SHP77 (cell line): ENCODE measurements at places on chromosomes 16 and 17.
A peak's percentile ranks its signal among the peaks of the same experiment; 100 is the strongest.

GRCh38 chr17:36863131-36863530 is 74.1 kb upstream of the LHX1 start:
- DNase-seq, result no peak

DNA sequence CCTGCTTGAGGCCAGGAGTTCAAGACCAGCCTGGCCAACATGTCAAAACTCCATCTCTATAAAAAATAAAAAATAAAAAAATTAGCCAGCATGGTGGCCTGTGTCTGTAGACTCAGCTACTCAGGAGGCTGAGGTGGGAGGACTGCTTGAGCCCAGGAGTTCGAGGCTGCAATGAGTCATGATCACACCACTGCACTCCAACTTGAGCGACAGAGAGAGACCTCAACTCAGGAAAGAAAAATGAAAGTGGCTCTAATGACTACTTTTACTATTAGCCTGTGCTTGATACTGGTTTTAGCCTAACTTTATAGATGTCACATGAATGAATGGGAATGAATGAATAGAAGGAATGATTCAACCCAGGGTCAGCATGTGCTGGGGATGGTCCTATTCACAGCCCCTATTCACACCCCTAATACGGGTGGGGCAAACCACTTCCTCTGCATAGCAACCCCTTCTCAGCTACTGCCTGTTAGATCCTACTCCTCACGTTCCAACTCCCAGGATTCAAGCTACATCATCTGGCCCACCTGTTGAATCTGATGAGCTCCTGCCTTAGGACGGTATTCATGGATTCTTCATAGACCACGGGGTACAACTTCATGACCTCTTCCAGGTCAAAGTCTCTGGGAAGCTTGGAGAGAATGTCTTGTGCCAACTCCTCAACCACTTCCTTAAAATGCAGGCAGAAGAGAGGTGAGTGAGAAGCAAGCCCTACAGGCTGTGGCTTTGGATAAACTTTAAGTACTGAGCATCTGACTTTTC is 40.5 kb downstream of the LYRM1 start:
- DNase-seq, result no peak

GRCh38 chr16:81280393-81280792 is 34.4 kb upstream of the GAN start:
- DNase-seq, result no peak

DNA sequence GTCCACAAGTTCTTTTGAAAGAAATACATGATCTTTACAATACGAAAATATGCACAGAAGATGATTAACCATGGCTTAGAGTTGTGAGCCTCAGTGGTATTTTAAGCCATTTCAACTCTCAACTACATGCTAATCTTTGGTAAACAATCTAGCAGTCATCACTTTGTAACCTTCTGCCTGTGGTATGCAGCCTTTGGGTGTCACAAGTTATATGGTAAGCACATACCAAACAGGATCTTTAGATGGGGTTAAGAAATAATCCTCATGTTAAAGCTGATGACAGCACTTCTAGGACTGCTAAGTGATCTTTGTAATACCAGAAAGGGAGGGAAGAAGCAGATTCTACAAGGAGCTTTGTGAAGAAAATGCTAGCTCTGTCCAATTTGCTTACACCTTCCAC is 74.3 kb downstream of the CA4 start:
- no peak for DNase-seq

GRCh38 chr16:35147556-35148504 is 1688.4 kb downstream of the TP53TG3F start:
- no peak for DNase-seq

- no peak for DNase-seq
These were observed 7.3 kb downstream of the MAPK8IP3 start for GRCh38 chr16:1713331-1713730.

GRCh38 chr16:86751076-86752030 is 173.0 kb downstream of the FOXL1 start:
- no peak for DNase-seq

DNA sequence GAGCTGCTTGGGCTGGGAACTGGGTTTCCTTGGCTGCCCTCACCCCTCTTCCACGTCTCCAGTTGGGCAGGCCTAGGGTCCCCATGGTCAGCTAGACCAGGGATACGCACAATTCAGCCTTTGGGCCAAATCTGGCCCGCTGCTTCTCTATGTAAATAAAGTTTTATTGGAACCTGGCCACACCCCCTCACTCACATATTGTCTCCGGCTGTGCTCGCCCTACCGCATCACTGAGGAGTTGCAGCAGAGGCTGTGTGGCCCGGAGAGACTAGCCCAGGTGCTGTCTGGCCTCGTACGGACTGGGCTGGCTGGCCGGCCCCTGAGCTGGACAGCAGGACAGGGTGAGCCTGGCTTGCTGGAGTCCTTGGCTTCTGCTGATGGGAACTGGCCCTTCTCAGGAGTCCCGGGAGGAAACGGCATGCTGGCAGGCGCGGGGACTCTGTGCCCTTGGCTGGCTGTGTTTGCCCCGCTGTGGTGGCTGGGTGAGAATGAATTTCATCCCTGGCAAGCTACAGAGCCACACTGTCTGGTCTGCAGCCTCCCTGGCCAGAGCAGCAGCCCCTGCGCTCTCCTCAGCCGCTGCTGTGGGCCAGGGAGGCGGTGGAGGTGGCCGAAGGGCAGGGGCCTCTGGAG is 82.0 kb downstream of the ENGASE start:
- no peak for DNase-seq

DNA sequence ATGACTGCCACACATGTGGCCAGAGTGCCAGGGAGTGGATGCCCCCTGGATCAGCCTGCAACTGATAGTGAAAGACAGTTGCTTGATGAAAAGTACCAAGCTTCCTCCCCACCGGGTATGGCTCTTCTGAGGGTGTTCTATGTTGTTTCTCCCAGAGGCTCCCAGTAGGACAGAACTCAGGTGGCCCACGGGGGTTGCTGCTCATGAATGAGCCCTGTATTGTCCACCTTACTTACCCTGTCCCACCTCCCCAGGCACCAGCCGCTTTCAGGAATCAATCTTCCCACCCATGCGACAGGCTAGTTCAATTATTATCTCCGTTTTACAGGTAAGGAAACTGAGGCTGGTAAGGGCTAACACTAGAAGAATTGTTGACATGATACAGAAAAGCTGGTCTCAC is 34.9 kb upstream of the RGS9 start:
- DNase-seq, result no peak

DNA sequence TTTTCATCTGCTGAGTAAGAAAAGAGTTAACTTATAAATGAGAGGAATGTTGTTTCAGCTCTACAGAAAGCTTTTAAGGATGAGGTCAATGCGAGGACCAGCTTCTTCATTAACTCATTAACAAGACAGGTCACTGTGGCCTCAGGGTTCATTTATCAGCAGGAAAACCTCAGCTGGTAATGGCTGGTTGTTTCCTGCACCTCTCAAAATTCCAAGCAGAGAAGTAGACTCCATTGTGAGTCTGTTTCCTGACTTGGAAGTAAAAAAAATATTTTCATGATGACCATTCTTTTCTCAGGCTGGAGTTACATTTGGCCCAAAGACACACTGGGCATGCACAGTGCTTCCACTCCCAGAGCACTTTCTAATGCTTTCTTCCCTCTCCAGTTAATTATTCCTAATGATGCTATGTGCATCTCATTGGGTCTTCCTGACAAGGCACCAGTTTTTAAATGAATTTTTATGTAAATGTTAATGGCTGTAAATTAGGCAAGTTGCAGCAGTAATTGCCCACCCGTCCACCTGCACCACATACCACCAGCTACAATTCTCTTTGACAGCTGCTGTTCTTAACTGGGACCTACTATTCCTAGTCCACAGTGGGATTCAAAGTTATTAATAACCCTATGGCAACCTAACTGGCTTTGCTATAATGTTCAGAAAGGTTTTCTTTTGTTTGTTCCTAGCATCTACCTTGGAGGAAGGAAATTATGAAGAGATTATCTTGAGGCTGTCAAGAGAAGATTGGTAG is 89.5 kb upstream of the BCAR1 start:
- no peak for DNase-seq

DNA sequence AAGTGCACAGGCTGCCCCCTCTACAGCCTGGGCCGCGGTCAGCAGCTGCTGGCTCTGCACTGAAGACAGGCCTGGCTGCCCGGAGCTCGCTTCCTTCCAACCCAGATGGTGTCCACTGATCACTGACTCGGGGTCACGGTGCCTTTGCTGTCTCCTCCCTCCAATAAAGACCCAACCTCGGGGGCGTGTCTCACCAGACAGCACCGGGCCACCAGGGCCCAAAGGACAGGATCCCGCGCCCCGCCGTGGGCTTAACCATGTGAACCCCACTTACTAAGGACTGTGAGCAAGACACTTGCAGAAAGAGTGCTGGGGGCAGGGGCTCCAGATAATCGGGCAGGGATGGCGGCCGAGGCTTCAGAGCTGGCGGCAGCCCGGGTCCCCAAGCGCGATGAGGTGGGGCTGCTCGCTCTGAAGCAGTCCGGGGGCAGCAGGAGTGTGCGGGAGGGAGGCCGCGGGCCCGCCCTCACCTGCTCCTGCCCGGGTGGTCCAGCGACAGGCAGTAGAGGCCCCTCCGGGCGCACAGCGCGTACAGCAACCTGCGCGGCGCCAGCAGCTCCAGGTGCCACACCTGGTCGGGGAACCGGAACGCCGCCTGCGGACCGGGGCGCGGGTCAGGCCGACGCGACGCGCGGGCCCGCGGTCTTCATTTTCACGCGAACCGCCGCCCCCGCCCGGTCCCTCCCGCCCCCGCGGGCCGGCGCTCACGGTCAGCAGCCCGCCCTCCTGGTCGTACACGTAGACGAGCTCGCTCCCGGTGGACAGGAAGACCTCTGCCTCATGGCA is 502 bp downstream of the FAAP100 start:
- peak; percentile 27 for DNase-seq

- no peak for DNase-seq
These were observed 19.1 kb upstream of the KPNB1 start for GRCh38 chr17:47630614-47631013.

DNA sequence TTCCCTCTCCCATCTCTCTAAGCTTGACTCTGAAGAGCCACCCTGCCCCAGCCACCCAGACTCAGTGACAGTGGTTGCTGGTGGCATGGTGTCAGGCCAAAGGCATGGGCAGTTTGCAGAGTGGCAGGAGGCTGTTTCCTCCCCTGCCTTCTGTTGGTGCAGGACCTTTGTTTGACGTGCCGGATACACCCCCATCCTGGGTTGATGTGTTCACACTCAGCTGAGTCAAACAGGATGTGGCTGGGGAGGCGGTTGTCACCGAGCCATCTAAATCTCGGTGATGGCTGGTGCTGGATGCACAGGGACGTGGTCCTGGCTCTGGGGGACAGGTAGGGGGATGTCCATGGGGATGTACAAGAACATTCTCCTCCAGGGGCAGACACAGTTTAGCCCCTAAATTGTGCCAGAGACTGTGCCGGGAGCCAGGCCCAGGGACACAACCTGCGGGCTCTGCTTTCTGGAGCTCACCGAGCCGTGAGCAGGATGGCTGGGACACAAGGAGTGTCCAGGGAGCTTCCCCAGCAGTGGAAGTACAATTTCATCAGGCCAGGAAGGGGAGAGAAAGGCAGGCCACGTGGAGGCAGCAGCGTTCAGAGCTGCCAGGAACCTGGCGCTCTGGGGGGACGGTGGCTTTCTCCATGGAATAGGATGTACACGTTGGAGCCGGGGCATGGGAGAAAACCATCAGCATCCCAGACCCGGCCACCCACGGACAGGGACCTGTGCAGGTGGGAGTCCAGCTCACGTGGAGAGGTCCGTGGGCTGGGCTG is 264.2 kb downstream of the SEC14L1 start:
- no peak for DNase-seq

DNA sequence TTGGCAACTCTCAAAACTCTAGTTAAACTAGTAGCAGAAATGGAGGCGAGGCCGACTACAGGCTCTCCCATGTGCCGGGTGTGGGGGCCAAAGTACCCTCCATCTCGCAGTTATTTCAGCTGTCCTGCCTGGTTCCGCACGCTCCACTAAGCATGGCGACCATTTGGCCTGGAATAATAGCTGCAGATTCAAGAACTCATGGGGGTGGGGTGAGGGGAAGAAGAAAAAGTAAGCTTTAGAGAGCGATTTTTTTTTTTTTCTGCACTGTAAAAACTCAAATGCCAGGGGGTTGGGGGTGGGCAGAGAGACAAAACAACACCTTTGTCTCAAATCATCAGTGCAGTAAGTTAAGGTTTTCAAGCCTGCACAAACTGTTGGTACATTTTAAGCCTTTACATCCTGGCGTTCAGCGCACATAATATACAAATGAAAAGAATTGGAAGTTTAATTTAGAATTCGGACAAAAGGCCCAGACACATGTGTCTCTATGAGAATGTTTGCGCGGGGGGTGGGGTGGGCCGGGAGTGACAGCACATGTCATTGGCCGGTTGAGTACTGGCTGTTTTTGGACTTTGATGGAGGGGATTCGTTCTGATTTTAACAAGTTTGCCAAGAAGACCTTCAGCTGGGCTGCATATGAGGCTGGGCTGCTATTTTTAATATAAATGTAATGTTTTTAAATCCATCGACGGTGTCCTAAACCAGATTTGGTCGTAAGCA is 694.7 kb upstream of the SALL1 start:
- DNase-seq, result no peak

DNA sequence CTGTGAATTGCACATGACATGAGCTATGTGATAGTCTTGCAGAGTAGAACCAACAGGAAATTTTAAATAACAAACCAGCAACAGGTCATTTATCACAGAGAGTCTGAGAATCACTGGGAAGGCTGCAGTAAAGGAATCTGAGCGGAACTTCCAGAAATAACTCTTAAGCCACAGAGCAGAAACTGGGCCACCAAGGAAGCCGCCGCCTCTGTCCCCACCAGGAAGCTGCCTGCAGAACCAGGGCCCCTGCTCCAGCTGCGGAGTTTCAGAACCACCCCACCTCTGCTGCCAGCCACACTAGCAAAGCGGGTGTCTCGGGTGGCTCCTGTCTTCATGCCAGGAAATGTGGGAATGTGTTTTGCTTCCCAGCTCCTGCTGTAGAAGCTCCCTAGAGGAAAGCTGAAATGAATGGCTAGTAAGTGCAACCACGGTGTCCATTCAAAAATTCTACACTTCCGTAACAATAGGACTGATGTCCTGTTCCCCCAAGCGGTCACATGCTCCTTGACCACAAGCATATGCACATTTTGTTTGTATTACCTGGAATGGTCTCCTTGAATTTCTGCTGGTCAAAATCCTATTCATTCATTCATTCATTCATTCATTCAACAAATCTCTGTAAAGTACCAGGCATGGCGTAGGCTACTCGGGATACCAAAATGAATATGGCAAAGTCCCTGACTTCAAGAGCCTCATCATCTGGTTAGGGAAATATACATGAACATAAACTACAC is 7.7 kb upstream of the ITPRIPL2 start:
- DNase-seq, result no peak

GRCh38 chr17:55561973-55562495 is 50.8 kb upstream of the SMIM36 start:
- no peak for DNase-seq

DNA sequence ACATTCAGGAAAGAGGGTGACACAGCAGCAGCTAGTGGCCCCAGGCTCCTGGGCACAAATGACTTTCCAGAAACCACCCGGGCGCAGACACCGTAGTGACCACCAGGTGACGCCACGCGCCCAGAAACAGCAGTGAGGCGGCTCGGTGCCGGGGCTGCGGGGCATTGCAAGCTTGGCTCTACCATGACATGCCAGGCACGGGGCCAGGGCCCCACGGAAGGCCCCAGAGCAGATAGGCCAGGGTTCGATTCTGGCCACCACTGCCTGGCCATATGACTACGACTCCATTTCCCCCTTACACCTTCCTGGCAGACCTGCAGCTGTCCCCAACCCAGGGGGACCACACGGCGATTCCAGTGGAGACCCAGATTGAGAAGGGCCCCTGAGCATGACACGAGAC is 6.7 kb downstream of the RHBDF1 start:
- peak; percentile 80 for DNase-seq

- DNase-seq, result no peak
These were observed 9.3 kb upstream of the SLC16A5 start for GRCh38 chr17:75078284-75079022.
